ENCODE measurements at places on chromosomes 2 and 18.

DNA sequence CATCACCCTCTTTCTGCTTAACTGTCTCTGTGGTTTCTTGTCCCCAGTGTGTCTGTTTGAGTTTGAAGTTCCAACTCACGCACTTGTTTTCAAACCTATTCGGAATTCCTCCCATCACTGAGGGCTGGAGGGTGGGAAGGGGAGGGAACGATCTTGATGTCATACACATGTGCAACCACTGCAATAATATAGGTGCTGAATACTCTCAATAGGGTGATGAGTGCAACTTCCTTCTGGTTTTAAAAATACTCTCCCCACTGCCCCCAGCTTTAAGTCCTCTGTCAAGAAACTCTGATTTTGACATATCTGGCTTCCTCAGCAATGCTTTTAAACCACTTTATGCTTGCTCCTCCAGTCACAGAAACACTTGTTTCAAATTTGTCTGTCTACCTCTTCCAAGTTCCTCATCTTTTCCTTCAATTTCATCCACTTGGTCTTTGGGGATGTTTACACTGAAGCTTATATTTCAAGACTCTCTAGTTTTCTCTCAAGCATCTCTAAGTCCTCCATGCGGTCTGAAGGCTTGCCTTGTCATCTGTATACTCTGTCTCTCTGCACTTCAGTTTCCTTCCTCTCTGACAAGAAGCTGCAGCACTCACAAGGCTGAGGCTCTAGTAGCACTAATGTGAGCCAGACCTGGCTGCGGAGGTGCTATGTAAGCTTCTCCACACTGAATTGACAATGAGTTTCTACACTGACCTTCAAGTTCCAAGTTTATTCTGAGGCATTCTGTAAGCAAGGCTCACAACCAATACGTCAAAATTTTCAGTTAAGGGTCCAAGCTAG is 422.3 kb downstream of the ZEB2 start:
- DNase-seq = no peak

DNA sequence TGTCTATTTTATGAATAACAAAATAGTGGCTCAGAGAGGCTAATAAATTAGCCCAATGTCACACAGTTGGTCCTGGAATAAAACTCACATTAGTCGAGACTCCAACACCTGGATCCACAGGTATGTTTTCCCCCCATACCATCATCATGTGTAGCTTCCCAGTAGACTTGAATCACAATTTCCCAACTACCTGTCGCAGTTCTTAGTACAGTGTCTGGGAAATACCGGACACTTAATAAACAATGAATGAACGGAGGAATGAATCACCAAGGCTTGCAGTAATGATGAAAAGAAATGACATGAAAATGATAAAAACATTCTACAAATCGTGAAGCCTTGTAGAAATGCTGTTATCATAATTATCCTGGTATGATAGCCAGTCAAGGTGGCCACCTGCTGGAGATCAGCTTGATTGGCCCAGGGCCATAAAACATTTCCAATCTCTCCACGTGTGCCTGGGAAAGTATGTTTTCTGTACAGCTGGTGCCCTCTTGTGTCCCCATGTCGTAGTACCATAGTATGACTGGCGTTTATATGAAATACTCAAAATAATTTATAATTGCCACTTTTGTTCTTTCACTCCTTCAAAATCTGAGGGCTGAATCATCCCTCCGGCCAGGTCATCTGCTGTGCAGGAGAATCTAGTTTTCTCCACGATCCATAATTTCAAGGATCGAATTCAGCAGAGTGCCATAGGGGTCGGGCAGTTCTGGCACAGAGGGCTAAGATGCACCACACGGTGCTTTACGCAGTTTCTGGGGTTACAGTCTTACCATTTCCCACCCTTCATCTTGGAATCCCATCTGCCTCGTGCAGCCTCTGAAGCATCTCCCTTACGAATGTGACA is 95.4 kb downstream of the LAMA1 start:
- peak; percentile 88 for DNase-seq

DNA sequence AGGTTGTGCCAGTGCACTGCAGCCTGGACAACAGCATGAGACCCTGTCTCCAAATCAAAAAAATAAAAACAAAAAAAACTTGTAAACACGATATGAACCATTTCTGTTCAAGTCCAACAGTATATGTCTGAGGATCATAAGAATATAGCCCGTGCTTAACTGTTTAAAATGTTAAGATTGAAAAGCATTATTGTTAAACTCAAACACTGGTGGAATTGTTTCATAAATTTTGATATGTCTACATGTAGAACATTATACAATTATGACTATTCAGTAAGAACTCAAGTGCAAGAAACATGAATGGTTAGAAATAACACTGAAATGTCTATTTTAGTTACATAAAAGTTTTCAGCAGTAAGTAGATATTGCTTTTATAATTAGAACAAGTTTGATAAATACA is 29.7 kb downstream of the PPIG start:
- DNase-seq = no peak

GRCh38 chr2:5093056-5093455 is 599.1 kb upstream of the SOX11 start:
- no peak for DNase-seq

- no peak for DNase-seq
These were observed 71.3 kb upstream of the ZNF804A start for GRCh38 chr2:184527058-184527457.

- DNase-seq = no peak
These were observed 444.3 kb downstream of the NBAS start for GRCh38 chr2:15116830-15117229.

DNA sequence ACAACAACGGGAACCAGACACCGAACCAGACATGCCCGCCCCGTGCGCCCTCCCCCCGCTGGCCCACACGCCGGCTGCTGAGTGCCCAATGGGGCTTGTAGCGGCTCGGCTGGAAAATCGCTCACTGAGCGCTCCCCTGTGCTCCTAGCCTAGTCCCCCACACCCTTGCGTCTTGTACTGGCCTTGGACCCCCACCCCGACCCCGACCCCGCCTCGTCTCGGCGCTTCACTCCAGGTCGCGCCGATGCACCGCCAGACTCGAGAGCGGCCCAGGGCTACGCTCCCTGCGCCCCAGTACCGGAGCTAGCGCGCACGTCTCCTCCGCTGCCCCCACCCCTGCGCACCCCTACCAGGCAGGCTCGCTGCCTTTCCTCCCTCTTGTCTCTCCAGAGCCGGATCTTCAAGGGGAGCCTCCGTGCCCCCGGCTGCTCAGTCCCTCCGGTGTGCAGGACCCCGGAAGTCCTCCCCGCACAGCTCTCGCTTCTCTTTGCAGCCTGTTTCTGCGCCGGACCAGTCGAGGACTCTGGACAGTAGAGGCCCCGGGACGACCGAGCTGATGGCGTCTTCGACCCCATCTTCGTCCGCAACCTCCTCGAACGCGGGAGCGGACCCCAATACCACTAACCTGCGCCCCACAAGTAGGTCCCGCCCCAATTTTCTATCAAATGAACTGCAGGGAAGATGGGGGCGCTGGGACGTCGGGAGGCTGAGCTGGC is 1.5 kb downstream of the GAD1 start:
- no peak for DNase-seq

DNA sequence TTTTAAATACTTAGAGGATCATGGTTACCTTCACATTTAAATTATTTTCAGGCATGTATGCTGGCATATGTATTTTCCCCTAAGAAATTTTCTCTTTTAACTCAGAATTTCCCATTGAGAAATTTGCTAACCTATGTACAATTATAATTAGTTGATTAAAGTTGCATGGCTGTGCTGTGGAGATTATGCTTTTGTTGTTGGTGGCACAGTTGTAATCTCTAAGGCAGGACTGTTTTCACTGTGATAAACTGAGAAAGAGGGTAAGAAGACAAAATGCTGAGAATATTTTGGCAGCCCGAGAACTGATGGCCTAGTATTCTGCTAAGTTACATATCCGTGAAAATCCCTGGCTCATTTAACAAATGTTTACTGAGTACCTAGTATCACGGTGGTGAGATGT is 1.4 kb downstream of the VRK2 start:
- DNase-seq = no peak

GRCh38 chr2:4265936-4266335 is 562.6 kb downstream of the DCDC2C start:
- DNase-seq = no peak

DNA sequence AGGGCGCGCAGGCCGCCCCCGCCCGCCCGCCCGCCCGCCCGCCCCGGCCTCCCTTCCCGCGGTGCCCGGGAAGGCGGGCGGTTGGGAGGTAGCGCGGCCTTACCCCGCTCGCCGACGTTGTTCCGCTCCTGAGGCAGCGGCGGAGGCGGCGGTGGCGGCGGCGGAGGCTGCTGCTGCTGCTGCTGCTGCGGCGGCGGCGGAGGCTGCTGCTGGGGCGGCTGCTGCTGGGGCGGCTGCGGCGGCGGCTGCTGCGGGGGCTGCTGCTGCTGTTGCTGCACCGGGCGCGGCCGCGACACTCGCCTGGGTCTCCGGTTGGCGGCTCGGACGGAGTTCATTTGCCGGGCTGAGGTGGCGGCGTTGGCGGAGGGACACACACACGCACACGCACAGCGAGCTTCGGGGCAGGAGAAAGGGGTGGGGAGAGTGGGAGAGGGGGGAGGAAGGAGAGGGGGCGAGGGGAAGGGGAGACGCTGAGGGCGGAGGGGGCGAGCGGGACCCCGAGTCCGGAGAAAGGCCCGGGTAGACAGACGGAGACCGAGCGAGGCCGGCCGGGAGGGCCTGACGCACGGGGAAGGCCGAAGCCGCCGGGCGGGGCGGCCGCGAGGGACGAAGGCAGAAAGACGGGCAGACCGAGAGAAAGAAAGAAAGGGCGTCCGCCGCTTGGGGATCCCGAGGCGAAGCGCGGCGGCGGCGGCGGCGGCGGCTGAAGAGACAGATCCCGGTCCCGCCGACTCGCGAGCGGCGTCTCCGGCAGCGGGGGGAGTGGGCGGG is 727 bp downstream of the FBXO11 start:
- DNase-seq = no peak

- DNase-seq = no peak
These were observed 16.6 kb downstream of the CYS1 start for GRCh38 chr2:10063566-10063965.

Data from NCI-H2081 treated with DMSO at 0.1 percent for 48 hours (cell line).